Stimulated activated CD4-positive, alpha-beta T cell treated with anti-CD3 and anti-CD28 coated beads, Interleukin-15, amount 100 ng/mL, for 48 hours (primary cell): ENCODE measurements at places on chromosomes 7 and 10.

DNA sequence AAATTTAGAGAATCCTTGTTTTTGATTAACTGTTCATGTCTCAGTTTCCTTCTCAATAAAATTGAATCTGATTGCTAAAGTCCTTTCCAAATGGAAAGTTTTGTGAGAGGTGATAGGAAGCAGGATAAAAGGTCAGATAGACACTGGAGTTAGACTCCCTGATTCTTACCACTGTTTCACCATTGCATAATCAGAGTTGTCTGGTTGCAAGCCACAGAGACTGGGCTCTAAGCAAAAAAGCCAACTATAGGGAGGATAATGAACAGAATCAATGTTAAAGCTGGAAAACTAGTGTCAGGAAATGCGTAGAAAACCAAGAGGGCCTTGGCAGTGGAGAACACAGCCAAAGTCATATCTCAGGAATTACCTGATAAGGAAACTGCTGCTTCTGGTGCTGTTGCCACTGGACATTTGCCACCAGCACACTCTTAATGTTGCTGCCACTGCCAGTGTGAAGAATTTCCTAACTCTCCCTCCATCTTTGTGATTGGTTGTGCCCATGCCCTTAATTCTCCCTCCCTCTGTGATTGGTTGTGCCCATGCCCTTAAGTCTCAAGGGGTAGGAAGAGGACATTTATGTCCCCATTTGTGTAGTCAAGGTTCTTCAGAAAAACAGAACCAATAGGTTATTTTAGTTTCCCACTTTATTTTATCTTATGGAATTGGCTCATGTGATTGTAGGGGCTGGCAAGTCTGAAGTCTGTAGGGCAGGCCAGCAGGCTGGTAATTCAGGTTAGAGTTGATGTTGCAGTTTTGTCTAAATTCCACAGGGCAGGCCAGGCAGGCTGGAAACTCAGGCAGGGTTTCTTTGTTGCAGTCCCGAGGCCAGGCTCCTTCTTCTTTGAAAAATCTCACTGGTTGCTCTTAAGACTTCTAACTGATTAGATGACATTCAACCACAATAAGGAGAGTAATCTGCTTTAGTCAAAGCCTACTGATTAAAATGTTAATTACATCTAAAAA, 639.0 kb downstream of the REEP3 start:
- no peak for DNase-seq

GRCh38 chr10:102154466-102155116, 2.4 kb downstream of the NOLC1 start:
- DNase-seq: no peak

- DNase-seq: no peak
Observed at GRCh38 chr10:131996466-131997365, 15.0 kb upstream of the BNIP3 start.

DNA sequence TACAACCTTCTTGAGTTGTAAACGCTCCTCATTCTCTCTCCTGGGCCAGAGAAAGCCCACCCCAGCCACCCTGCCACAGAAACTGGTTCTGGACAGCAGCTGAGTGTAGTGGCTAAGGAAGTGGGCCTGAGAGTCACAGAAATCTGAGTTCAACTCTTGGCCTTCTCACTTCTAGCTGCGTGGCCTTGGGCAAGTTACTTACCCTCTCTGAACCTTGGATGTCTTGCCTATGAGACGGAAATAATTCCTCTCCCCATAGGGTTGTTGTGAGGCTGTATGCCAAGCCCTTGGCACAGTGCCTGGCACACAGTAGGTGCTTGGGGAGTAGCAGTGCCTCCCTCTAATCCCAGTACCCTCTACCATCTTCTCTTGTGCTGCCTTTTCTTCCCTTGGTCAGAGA, 51.5 kb downstream of the ADAMTS14 start:
- no peak for DNase-seq

DNA sequence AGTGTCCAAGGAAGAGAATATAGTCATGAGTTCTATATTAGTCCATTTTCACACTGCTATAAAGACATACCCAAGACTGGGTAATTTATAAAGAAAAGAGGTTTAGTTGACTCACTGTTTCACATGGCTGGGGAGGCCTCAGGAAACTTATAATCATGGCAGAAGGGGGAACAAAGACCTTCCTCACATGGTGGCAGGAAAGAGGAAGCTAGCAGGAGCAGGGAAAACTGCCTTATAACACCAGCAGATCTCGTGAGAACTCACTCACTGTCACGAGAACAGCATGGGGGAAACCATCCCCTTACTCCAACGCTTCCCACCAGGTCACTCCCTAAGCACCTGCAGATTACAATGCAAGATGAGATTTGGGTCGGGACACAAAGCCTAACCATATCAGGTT, 139.0 kb upstream of the ZNF438 start:
- no peak for DNase-seq

GRCh38 chr7:143395187-143396149, 13.2 kb downstream of the EPHA1 start:
- no peak for DNase-seq
